ENCODE measurements at places on chromosomes 11 and 22. TPM values are rescaled to one million over a fixed set of nuclear protein-coding genes. Genes with fewer than 3 reads are reported as not detected.

DNA sequence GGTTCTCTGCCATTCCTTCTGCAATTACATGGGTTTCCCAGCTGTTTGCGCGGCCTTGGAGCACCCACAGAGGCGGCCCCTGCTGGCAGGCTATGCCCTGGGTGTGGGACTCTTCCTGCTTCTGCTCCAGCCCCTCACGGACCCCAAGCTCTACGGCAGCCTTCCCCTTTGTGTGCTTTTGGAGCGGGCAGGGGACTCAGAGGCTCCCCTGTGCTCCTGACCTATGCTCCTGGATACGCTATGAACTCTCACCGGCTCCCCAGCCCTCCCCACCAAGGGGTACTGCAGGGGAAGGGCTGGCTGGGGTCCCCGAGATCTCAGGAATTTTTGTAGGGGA lies 2.6 kb downstream of the RCE1 start:
- H3K4me3 ChIP-seq: no peak overlapping the region
- H3K27me3 ChIP-seq: no peaks in the 10 kb centered on the region
- peaks cover 26% of the 10 kb centered on the region for H3K4me1 ChIP-seq

GRCh38 chr22:41204992-41205900 lies at the start of gene L3MBTL2:
Gene L3MBTL2, plus strand, starts transcription at chr22:41205312. Its CDS starts 51 bp downstream, at chr22:41205363.
- peaks cover 8% of the 10 kb centered on the region for H3K4me1 ChIP-seq
- H3K27me3 ChIP-seq: no peaks in the 10 kb centered on the region
- peak within 1 kb of the TSS; percentile 92 for H3K27ac ChIP-seq
- peak; percentile 99 for DNase-seq
- peak within 1 kb of the TSS; percentile 72 for H3K4me3 ChIP-seq

GRCh38 chr11:43497144-43497543 lies 138.4 kb downstream of the TTC17 start:
- no peak overlapping the region for H3K4me3 ChIP-seq
- no peaks in the 10 kb centered on the region for H3K27me3 ChIP-seq
- no peaks in the 10 kb centered on the region for H3K36me3 ChIP-seq
- no peak overlapping the region for H3K27ac ChIP-seq

DNA sequence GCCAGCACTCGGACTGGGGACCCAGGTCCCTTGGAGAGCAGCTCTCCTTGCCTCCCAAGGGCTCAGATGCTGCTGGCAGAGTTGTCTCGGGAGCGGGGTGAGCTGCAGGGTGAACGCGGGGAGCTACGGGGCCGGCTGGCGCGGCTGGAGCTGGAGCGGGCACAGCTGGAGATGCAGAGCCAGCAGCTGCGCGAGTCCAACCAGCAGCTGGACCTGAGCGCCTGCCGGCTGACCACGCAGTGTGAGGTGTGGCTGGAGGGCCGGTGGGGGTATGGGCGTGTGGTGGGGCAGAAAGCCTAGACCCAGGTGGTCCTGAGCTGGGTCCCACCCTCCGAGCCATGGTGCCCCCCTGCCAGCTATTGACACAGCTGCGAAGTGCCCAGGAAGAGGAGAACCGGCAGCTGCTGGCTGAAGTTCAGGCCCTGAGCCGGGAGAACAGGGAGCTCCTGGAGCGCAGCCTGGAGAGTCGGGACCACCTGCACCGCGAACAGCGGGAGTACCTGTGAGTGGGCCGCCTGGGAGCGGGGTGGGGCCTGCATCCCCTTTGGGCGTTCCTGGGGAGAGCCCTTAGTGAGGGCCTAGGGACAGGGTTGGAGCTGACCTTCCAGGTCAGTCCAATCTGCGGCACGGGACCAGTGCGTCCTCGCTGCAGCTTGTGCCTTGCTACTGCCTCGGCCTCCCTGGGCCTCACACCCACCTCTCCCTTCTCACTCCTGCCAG lies 5.8 kb upstream of the RPS6KA4 start:
- no peak for DNase-seq
- H3K4me3 ChIP-seq: no peak overlapping the region
- no peaks in the 10 kb centered on the region for H3K36me3 ChIP-seq
- H3K4me1 ChIP-seq: no peaks in the 10 kb centered on the region
- no peak overlapping the region for H3K27ac ChIP-seq

DNA sequence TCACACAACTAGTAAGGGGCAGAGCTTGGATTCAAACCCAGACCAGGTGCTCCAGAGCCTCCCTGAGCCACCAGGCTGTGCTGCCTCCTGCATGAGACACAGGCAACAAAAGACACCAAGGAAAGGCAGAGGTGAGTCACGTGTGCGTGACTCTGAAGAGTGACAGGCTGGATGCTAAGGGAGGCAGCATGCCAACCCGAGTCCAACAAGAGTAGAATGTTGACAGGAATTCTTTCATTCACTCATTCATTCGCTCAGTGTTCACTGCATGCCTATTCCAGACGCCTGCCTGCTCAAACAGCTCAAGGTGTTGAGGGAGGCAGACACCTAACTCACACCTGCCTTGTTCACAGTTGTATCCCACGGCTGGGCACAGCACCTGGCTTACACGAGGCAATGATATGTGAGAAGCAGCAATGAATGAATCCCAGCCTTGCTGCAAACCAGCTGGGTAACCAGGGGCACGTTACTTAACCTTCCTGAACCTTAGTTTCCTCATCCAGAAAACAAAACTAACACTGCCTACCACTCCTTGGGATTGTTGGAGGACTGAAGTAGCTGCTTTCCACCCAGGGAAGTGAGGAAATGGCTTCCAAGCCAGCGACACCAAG lies 73.8 kb upstream of the ARFGAP3 start:
- H3K4me3 ChIP-seq: no peak overlapping the region
- H3K36me3 ChIP-seq: no peaks in the 10 kb centered on the region
- no peak for DNase-seq
- no peaks in the 10 kb centered on the region for H3K27me3 ChIP-seq
- peak overlapping the region; percentile 82 for H3K27ac ChIP-seq

- H3K27me3 ChIP-seq: no peaks in the 10 kb centered on the region
- H3K27ac ChIP-seq: no peak overlapping the region
- no peaks in the 10 kb centered on the region for H3K4me1 ChIP-seq
- no peaks in the 10 kb centered on the region for H3K36me3 ChIP-seq
- no peak overlapping the region for H3K4me3 ChIP-seq
Observed at GRCh38 chr11:106853850-106854401, 164.3 kb downstream of the GUCY1A2 start.

DNA sequence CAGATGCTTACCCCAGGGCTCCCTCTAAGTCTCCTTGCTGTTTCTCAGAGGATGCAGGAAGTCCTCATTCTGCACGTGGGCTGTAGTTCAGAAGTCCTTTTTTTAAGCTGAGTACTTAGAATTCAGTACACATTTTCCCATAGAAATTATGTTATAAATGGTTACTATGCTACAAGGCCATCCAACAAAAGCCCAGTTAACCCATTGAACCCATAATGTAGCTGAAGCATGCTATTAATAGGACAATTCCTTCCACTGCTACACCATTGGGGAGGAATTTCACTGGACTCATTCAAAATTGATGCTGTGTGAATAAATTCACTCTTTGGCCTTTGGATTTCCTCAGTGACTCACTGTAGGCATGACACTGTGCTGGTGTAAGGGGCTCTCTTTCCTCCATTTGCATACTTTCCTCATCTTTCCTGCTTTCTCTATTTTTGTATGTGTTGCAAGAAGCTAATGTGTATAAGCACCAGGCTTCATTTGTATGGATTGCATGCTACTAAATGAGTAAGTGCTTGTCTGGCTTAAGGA lies 148.0 kb downstream of the NTM start:
- no peak overlapping the region for H3K4me3 ChIP-seq
- no peaks in the 10 kb centered on the region for H3K4me1 ChIP-seq
- no peak for DNase-seq
- H3K36me3 ChIP-seq: no peaks in the 10 kb centered on the region

DNA sequence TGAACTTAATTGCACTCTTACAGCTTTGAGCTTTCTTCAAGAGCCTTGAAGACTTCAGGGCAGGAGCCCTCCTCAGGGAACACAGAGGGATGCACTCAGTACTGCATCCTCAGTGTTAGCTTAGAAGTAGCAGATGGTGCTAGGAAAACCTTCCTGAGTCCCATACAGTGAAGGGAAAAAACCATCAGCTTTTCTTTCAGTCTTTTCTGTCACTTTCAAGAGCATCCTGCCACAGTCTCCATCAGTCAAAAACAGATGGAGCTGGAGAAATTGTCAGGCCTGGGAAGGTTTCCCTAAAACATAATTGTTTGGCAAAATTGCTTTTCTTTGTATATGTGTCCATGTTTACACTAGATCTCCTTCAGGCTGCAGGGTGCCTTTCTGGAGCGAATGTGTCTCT lies 384.1 kb downstream of the NELL1 start:
- H3K4me3 ChIP-seq: no peak overlapping the region
- DNase-seq: no peak
- H3K27me3 ChIP-seq: no peaks in the 10 kb centered on the region
- H3K4me1 ChIP-seq: no peaks in the 10 kb centered on the region
- H3K27ac ChIP-seq: no peak overlapping the region

DNA sequence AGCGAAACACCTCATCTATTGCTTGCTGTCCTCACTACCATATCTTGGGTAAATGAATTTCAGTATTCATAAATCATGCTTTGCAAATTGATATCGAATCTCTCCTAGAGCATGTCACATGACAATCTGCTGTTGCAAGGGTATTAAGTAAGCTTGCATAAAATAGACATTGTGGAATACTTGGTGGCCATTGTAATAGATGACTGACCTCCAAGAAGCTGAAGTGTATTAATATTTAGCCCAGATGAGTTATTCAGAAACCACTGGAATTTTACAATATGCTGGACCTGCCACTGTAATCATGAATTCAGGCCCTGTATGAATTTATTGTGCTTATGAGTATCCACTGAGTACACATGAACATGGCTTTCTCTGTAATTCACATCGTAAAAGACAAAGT lies 289.7 kb upstream of the ARHGAP42 start:
- H3K4me3 ChIP-seq: no peak overlapping the region
- no peaks in the 10 kb centered on the region for H3K4me1 ChIP-seq
- H3K27ac ChIP-seq: no peak overlapping the region
- DNase-seq: no peak
- no peaks in the 10 kb centered on the region for H3K36me3 ChIP-seq
- H3K27me3 ChIP-seq: no peaks in the 10 kb centered on the region

- H3K27ac ChIP-seq: peak overlapping the region; percentile 20
- H3K4me3 ChIP-seq: peak overlapping the region; percentile 37
- H3K4me1 ChIP-seq: peaks cover 32% of the 10 kb centered on the region
Observed at GRCh38 chr11:65646958-65647701, 9.2 kb downstream of the SIPA1 start.

GRCh38 chr11:57647960-57648800 lies 1.5 kb downstream of the YPEL4 start:
- H3K4me1 ChIP-seq: peaks cover 56% of the 10 kb centered on the region
- DNase-seq: no peak
- no peaks in the 10 kb centered on the region for H3K36me3 ChIP-seq
- H3K27ac ChIP-seq: no peak overlapping the region
- peaks cover 32% of the 10 kb centered on the region for H3K27me3 ChIP-seq

GRCh38 chr11:14898906-14899305 lies 6.9 kb upstream of the CYP2R1 start:
- no peak for DNase-seq
- no peaks in the 10 kb centered on the region for H3K27me3 ChIP-seq
- no peak overlapping the region for H3K4me3 ChIP-seq
- H3K36me3 ChIP-seq: no peaks in the 10 kb centered on the region

DNA sequence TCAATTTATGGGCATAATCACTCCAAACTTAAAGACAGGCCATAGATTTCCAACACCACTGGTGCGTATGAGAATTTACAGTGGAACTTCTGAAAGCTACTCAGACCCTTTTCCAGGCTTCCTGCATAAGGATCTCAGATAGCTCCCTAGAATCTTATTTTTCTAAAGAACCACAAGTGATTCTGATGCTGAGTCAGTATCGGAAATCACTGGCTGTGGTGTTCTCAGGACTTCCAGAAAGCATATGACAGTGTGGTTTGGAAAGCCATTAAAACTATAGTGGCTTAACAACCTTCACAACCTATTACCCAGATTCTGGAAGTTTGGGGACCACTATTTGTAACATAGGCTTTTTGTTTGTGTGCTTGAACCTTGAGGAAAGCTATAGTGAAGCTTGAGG lies 756.0 kb downstream of the DLG2 start:
- no peaks in the 10 kb centered on the region for H3K27me3 ChIP-seq
- H3K4me3 ChIP-seq: no peak overlapping the region
- no peak for DNase-seq
- no peaks in the 10 kb centered on the region for H3K4me1 ChIP-seq

- H3K27me3 ChIP-seq: no peaks in the 10 kb centered on the region
- DNase-seq: no peak
- H3K4me3 ChIP-seq: no peak overlapping the region
- H3K4me1 ChIP-seq: peaks cover 18% of the 10 kb centered on the region
Observed at GRCh38 chr22:28981818-28982499, 79.7 kb downstream of the C22orf31 start.

DNA sequence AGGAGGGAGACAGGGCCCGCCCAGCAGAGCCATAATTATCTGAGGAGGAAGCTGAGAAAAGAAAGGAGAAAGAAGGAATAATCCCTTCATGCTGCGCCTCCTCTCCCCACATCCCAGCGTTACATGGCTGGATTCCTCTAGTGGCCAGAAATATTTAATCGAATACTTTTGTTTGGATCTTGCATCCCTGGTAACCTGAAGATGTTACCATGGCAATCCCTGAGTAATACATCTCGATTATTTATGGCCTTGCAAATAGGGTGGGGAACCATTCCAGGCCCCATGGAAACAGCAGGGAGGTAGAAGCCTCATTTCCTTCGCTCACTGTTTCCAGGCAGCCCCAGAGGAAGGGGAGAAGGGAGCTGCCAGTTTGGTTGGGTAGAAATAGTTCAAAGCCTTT lies 357.7 kb downstream of the BUD13 start:
- H3K4me1 ChIP-seq: peaks cover 30% of the 10 kb centered on the region
- no peaks in the 10 kb centered on the region for H3K27me3 ChIP-seq
- H3K4me3 ChIP-seq: no peak overlapping the region

DNA sequence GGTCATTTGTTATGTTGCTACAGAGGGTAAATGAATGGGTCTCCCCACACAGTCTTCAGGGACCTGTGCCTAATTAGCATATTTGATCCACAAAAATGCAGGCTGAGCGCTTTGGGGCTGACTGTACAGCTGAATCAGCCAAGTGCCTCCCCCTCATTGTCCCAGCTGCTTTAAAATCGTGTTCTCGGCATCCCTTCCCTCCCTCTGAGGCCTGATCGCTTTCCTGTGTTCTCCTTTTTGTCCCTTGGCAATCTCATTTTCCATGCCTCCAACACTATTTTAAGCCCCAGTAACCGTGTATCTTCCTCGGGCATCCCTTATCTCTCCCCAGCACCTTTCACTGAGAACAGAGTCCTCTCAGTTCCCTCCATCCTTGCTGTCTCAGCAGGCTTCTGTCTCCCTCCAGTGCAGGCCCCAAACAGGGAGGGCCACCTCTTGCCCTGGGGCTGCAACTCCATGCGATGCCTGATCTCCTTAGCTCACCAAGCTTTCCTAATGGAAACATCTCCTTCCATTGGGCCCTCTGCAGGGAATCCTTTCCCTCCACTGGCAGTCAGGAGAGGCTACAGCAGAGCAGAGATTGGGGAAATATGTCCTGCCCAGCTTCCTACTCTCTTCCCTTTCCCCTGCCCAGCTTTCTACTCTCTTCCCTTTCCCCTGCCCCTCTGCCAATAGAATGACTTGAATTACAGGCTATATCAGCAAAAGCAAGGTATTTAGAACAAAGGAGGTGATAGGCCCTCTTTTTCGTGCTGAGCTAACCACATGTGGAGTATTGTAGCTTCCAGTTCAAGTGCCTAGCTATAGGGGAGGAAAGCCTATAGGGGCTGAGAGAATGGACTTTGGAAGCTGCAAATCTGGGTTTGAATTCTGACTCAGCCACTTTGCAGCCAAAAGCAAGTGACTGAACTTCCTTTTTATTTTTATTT lies 13.8 kb downstream of the UQCR10 start:
- no peak for DNase-seq
- H3K36me3 ChIP-seq: no peaks in the 10 kb centered on the region
- peaks cover 24% of the 10 kb centered on the region for H3K4me1 ChIP-seq

The DAGLA gene
- polyA plus RNA-seq: 2.4 TPM

The MEI1 gene
- polyA plus RNA-seq: 1.4 TPM

The OR5L2 gene
- polyA plus RNA-seq: not detected

The MAPK11 gene
- 1.2 TPM for polyA plus RNA-seq

The EHF gene
- polyA plus RNA-seq: 94.7 TPM

The MS4A2 gene
- 0.26 TPM for polyA plus RNA-seq

The RASSF10 gene
- polyA plus RNA-seq: not detected
